Activated CD4-positive, alpha-beta T cell treated with anti-CD3 and anti-CD28 coated beads, Interleukin-2, amount 10 ng/mL, durations not matched to agents 7 days and 5 days (primary cell): ENCODE measurements at places on chromosomes 11 and 22.

GRCh38 chr11:72792437-72793021, 1.3 kb downstream of the STARD10 start:
- H3K4me1 ChIP-seq, result peaks cover 34% of the 10 kb centered on the region
- no peak overlapping the region for H3K4me3 ChIP-seq
- no peaks in the 10 kb centered on the region for H3K27me3 ChIP-seq
- peak overlapping the region; percentile 98 for H3K27ac ChIP-seq

GRCh38 chr22:38724926-38725571, 19.3 kb downstream of the GTPBP1 start:
- peaks cover 69% of the 10 kb centered on the region for H3K36me3 ChIP-seq
- peak; percentile 60 for DNase-seq
- no peak overlapping the region for H3K27ac ChIP-seq
- no peaks in the 10 kb centered on the region for H3K27me3 ChIP-seq
- peaks cover 10% of the 10 kb centered on the region for H3K4me1 ChIP-seq

- peak overlapping the region; percentile 50 for H3K27ac ChIP-seq
- no peaks in the 10 kb centered on the region for H3K36me3 ChIP-seq
- no peak overlapping the region for H3K4me3 ChIP-seq
- DNase-seq, result no peak
These were observed 691.6 kb downstream of the OPCML start for GRCh38 chr11:132840660-132841059.

DNA sequence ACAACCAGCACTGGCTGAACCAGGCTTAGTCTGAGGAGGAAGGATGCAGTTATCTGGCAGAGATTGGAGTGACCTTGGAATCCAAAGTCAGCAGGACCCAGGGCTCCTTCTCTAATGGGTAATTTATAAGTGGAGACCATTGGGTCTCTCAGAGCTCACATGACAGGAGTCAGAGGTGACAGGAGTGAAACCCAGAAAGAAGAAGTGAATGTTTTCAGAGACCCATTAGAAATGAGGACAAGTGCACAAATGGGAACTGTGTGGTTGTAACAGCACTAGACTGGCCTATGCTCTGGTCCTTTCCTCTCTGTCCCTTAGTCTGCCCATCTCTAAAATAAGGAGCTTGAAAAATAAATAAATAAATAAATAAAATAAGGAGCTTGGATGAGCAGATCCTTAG, 107.4 kb downstream of the SERGEF start:
- no peak overlapping the region for H3K27ac ChIP-seq
- no peaks in the 10 kb centered on the region for H3K36me3 ChIP-seq
- H3K4me3 ChIP-seq, result no peak overlapping the region
- H3K4me1 ChIP-seq, result no peaks in the 10 kb centered on the region
- DNase-seq, result no peak

DNA sequence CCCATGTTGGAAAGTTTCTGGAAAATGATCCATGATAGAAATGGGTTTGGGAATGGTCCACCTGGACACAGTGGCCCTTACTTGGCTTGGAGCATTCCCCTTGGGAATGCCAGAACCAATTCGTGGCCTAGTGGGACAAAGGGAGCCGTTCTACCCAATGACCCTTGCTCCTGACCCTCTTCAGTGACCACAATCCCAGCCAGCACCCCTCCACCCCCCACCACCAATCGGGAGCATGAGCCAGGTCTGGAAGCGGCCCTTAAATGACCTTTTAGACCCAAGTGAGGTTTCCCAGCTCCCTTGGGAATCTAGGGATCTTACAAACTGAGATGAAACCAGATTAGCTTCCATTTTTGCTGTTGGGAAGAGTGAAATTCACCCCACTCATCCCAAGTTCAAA, 51.3 kb upstream of the CDON start:
- no peak overlapping the region for H3K4me3 ChIP-seq
- no peak for DNase-seq
- H3K4me1 ChIP-seq, result peaks cover 2% of the 10 kb centered on the region
- H3K27me3 ChIP-seq, result no peaks in the 10 kb centered on the region

DNA sequence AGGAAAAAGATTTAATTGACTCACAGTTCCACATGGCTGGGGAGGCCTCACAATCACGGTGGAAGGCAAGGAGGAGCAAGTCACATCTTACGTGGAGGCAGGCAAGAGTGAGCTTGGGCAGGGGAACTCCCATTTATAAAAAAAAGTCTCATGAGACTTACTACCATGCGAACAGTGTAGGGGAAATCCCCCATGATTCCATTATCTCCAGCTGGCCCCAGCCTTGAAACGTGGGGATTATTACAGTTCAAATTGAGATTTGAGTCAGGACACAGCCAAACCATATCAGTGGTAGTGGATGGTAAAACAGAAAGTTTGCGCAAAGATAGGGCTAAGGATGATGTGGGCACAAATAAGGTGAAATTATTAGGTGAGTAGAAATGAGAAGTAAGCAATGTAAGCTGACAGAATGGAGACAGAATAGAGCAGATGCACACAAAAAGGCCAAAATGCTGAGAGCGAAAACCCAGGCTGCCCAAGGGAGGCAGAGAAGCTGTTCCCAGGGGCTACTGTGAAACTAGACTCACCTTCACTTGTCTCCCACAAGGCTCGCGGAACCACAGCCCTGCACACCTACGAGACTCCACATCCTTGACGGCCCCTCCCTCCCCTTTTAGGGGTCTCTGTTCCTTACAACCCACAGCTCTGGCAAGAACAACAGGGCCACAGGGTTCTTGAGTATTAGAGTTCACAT, 377.6 kb downstream of the CADM1 start:
- no peak overlapping the region for H3K4me3 ChIP-seq
- H3K27me3 ChIP-seq, result no peaks in the 10 kb centered on the region
